ENCODE measurements at places on chromosomes 3 and 15. TPM values are rescaled to one million over a fixed set of nuclear protein-coding genes. Genes with fewer than 3 reads are reported as not detected.

DNA sequence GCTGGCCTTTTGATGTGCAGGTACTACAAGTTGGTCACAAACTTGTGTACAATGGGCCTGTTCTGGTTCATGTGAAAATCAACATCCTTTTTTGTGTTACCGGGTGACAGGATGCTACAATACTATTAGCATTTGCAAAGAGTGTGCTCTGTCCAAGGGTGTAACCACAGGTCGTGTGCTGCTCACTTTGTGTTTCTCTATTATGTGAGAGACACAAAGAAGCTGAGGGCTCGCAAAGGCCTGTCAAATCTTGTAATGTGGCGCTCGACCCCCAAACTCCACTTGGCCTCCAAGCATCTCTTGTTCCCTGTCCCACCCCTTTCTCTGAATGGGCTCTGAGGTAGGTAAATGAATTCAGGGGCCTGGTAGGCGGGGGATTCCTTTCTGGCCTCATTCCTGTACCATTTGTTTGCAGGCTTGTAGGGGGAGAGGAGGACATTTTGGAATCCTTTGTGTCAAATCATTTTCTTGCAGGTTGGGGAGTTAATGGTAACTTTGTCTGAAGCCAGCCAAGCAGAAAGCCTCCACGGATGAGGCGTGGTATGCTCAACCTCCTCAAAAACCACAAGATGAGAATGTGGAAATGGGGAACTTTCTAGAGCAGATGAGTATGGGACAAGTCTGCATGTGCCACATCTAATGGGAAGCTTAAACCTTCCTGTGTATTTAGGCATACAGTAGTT, 109.1 kb downstream of the OPA1 start:
- DNase-seq = no peak

DNA sequence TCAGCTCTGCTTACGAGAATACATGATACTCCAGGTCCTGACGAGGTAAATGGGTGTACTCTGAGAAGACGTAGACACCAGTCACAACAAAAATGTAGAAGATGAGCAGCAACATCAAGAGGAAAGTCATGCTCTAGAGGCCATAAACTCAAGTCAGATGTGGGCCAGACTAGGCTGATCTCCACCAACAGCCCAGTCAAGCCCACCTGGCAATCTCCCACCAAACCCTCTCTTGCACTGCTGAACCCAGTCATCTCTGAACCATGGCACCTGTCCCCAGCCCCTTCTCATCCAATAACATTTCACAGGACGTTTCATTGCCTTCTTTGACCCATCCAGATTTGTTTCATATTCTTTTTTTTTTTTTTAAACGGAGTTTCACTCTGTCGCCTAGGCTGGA, 10.8 kb upstream of the PDIA3 start:
- DNase-seq = no peak

DNA sequence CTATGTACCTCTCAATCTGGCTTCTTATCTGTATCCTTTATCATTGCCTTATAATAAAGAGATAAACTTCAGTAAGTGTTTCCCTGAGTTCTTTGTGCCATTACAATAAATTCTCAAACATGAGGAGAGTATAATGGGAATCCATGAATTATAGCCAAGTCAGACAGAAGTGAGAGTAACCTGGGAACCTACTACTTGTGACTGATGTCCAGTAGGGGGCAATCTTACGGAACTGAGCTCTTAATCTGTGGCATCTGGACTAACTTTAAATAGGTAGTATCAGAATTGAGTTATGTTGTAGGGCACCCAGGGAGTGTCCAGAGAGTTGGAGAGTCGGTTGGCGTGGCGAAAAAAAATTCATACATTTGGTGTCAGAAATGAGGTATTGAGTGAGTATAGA, 542.6 kb downstream of the ZBBX start:
- peak; percentile 6 for DNase-seq

DNA sequence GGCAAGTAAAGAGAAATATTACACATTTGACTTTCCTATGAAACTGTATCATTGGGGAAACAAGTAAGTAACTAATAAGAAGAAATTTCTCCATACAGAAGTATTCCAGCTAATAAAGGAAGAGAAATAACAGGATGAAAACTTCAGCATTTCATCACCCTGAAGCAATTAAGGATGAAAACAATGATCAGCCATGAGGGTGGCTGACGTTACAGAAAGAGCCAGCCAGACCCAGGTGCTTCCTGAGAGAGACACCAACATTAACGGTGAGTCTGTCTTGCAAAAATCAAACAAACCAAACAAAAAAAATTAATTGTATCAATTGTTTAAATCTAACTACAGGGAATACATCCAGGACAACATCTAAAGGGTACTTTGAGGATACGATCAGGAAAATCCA, 190.0 kb downstream of the ARRDC4 start:
- DNase-seq = no peak

DNA sequence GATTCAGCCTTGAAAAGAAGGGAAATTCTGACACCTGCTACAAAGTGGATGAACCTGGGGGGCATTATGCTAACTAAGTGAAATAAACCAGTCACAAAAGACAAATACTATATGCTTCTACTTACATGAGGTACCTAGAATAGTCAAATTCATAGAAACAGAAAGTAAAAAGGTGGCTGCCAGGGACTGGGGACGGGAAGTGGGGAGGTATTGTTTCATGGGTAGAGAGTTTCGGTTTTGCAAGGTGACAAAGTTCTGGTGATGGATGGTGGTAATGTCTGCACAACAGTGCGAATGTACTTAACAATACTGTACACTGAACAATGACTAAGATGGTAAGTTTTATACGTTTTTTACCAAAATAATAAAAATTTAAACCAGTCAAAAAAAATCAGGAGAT, 4.8 kb downstream of the IDH2 start:
- DNase-seq = no peak

GRCh38 chr3:64520334-64520733, 167.5 kb downstream of the ADAMTS9 start:
- no peak for DNase-seq

DNA sequence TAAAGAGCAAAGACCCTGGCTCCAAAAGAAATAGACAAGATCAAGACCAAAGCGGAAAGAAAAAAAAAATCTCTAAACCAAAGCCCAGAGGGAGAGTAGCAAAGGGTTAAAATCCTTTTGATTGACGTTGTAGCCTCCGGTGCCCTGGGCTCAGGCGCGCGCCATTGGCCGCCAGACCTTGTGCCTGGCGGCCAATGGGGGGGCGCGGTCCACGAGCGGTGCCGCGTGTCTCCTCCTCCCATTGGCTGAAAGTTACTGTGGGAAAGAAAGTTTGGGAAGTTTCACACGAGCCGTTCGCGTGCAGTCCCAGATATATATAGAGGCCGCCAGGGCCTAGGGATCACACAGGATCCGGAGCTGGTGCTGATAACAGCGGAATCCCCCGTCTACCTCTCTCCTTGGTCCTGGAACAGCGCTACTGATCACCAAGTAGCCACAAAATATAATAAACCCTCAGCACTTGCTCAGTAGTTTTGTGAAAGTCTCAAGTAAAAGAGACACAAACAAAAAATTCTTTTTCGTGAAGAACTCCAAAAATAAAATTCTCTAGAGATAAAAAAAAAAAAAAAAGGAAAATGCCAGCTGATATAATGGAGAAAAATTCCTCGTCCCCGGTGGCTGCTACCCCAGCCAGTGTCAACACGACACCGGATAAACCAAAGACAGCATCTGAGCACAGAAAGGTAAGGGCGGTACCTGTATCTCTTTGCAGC, at the start of gene HES1:
HES1 (plus strand) TSS at position 343 of the 713 bp plus-strand sequence; CDS start at position 576, 233 bp downstream.
- peak; percentile 81 for DNase-seq

DNA sequence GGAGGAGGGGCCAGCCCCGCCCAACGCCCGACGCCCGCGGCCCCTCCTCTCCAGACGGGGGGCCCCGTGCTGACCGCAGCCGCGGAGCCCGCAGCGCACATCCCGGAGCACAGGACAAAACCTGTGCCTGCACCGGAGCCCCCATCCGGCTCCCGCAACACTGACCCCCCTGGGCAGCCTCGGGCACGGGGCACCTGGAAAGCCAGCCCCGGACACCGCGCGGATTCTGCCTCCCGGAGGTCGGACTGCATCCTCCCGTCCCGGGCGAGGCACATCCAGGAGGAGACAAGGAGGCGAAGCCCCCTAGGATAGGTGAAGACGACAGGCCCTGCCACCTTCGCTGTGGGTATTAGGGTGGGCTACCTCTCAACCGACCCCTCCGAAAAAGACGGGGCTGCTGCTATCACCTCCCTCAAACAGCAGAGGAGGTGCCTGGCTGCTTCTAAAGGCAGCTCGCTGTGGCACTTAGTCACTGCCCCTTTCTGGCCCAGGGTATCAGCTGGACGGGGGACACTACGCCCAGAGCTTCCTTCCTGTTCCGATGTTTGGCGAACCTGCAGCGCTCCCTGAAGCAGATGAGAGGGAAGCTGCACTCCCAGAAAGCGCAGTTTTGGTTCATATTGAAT, 10.6 kb downstream of the XXYLT1 start:
- no peak for DNase-seq

GRCh38 chr3:30607032-30607833, 832 bp downstream of the TGFBR2 start:
- peak; percentile 60 for DNase-seq

- no peak for DNase-seq
These were observed 155.4 kb downstream of the PDZRN3 start for GRCh38 chr3:73469331-73469730.

GRCh38 chr3:113205481-113205880, 5.9 kb upstream of the BOC start:
- DNase-seq = no peak

- no peak for DNase-seq
These were observed 528 bp upstream of the NIT2 start for GRCh38 chr3:100333970-100334487.

DNA sequence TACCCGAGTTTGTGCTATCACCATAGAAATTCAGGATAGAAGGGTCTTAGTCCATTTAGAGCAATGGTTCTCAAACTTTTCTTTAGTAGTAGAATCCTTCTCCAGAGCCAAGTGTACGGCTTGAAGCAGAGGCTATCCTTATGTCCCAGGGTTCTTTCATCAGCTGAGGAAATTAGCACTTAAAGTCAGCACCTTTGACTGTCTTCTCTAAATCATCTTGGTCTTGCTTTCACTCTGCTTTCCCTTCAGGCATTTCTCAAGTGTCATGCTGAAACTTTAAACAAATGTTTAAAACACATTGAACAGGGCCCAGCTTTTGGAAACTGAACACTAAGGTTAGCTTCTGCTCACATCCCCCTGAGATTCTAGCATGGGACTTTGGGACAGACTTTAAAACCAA, 78.2 kb downstream of the TM4SF4 start:
- no peak for DNase-seq

GRCh38 chr3:123688241-123688747, 103.4 kb upstream of the HACD2 start:
- peak; percentile 68 for DNase-seq

DNA sequence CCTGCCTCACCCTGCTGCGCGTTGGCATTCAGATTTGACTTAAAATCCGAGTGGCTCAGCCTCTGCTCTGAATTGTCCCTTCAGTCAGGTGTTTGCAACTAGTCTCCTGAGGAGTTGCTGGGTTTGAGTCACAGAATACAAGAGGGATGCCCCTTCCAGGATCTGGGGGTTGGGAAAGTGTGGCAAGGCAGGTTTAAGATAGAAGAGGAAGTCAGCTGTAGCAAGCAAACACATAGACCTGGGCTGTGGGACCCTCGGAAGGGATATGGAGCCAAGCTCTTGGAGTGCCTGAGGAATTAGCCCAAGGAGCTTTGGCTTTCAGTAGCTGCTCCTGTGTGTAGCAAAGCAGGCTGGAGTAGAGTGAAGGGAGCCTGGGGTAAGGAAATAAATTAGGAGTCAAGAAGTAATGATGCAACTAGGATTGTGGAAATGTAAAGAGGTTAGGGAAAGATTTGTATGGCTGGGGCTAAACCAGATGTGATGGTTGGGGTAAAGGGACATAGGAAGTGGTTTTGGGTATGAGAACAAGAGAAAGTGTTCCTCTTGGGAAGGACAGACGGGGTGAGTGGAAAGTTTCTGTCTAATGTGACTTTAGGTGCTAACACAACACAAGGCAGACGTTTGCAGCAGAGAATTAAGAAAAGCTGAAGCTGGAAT, 41.2 kb downstream of the RAB7A start:
- DNase-seq = no peak

DNA sequence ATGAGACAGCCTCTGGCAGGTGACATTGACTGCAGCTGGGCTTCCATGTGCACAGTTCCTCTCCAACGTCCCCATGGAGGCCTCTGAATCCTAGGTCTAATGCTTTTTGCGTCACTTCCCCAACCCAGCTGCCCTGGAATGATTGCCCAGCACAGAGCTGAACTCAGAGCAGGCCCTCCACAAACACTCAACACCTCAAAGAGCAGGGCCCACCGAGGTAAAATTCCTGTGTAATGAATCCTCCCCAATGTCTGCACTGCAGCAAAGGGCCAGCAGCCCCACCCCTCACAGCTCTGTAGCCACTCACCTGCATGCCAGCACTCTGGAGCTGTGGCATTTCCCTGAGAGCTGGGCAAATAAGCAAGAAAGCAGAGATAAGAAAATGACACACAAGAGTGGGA, 42.6 kb upstream of the DUSP7 start:
- no peak for DNase-seq

GRCh38 chr3:54858093-54858785, 69.6 kb downstream of the LRTM1 start:
- no peak for DNase-seq

- no peak for DNase-seq
These were observed 446.8 kb upstream of the DPH6 start for GRCh38 chr15:35992791-35993190.

DNA sequence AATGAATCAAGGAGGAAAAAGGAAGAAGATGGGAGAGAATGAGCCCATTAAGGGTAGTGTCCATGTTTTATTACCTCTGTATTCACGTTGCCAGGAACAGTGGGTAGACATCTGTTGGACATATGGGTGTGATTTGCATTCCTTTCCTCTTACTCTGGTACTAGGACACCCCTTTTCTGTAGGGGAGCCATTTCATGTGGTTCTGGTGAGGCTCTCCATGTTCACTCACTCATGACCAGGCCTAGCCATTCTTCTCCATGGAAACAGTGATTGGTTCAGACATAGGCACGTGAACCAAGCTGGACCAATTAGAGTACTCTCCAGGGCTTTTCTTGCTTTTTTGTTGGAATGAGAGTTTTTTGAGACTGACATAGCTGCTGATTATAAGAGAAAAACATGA, 39.6 kb upstream of the PDCD6IP start:
- no peak for DNase-seq

- DNase-seq = no peak
These were observed 119.6 kb upstream of the CTDSPL start for GRCh38 chr3:37742121-37742520.

DNA sequence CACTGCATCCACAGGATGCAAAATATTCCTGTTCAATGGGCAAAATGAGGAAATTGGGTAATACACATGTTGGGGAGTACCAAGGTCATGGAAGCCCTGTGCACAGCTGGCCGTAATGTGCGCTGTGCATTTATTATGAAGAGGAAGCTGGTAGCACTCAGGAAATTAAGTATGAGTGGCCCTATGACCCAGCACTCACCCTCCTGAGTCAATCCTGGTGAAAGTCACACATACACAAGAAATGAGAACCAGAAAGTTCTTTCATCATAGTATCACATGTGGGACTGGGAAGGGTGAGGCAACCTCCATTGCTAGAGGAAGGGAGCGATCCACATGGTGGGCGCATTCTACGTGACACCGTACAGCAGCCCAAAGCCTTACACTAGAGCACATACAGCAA, 11.4 kb upstream of the PRR20G start:
- DNase-seq = no peak

Gene ANKUB1
- not detected for polyA plus RNA-seq

Gene GTF2A2
- 282 TPM for polyA plus RNA-seq

Gene CLEC3B
- not detected for polyA plus RNA-seq

Gene GUCA1C
- not detected for polyA plus RNA-seq

Gene WDR93
- polyA plus RNA-seq = 0.10 TPM

Gene DTX3L
- 5.3 TPM for polyA plus RNA-seq

Gene FANCD2OS
- polyA plus RNA-seq = not detected

Gene NPAP1
- polyA plus RNA-seq = not detected

Gene HCN4
- polyA plus RNA-seq = 0.12 TPM

Gene PSMA4
- polyA plus RNA-seq = 548 TPM

Gene SPATA16
- not detected for polyA plus RNA-seq
